ENCODE measurements at places on chromosomes 3 and 15. TPM values are rescaled to one million over a fixed set of nuclear protein-coding genes. Genes with fewer than 3 reads are reported as not detected.

Gene EPHB1
- 0.06 TPM for total RNA-seq

Gene TTLL13
- total RNA-seq: 0.14 TPM

Gene CELF6
- total RNA-seq: 0.07 TPM

Gene TGM4
- 0.12 TPM for total RNA-seq

Gene DPPA4
- not detected for total RNA-seq

Gene C2CD4B
- not detected for total RNA-seq

Gene NRG4
- total RNA-seq: 1.3 TPM

Gene CCK
- total RNA-seq: 1.5 TPM

Gene IQCF5
- total RNA-seq: not detected

Gene C3orf85
- not detected for total RNA-seq

Gene IGSF10
- total RNA-seq: 0.54 TPM

Gene SLC7A14
- not detected for total RNA-seq

Gene KNG1
- total RNA-seq: not detected

Gene REC114
- total RNA-seq: not detected

Gene QTRT2
- total RNA-seq: 22.2 TPM

Gene RPP14
- total RNA-seq: 11.4 TPM

Gene RPL39L
- 45.8 TPM for total RNA-seq

Gene ZPLD1
- total RNA-seq: 0.05 TPM

Gene TRH
- total RNA-seq: not detected

Gene PROS1
- 6.8 TPM for total RNA-seq

Gene EXD1
- total RNA-seq: not detected

Gene PATL2
- total RNA-seq: 0.28 TPM

Gene DNAH12
- not detected for total RNA-seq

Gene ESYT3
- 0.54 TPM for total RNA-seq

Gene GP5
- total RNA-seq: not detected

Gene IL17RB
- 1.2 TPM for total RNA-seq

Gene LRRC34
- not detected for total RNA-seq

Gene SMCO1
- not detected for total RNA-seq

Gene DAZL
- total RNA-seq: not detected

Gene TICRR
- 14.1 TPM for total RNA-seq

Gene MAP6D1
- 7.8 TPM for total RNA-seq

Gene DAPK2
- 3.9 TPM for total RNA-seq

Gene WWTR1
- total RNA-seq: 115 TPM

Gene STAC
- 3.0 TPM for total RNA-seq

Gene SOX14
- not detected for total RNA-seq

Gene FANCI
- total RNA-seq: 55.2 TPM

Gene PRTG
- 9.9 TPM for total RNA-seq

Gene CCR1
- not detected for total RNA-seq

Gene MYRIP
- total RNA-seq: not detected

All from A549 treated with ZK216348 at 1 μM for 4 hours (cell line).